GM19239 (cell line): ENCODE measurements at places on chromosomes 12 and 14.

GRCh38 chr12:104292872-104293794 is 10.4 kb upstream of the EID3 start:
- DNase-seq: no peak

DNA sequence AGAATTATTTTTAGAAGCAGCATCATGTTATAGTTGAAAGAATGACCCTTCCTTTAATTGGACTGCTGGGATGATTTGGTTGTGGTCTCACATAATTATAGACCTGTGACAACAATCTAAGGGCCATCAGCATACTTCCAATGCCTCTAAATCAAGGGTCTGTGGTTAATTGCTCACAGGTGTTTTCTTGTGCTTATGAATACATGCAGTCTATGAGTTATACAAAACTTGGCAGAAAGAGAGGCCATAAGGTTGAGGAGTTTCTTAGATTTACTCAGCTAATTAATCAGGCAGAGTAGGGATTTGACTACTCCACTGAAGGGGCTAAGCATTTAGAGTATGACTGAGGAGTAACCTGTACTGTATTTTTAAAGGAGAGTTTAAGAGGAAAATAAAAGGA is 37.0 kb upstream of the FRMD6 start:
- no peak for DNase-seq

GRCh38 chr14:94341656-94342333 is 18.7 kb upstream of the SERPINA6 start:
- no peak for DNase-seq

DNA sequence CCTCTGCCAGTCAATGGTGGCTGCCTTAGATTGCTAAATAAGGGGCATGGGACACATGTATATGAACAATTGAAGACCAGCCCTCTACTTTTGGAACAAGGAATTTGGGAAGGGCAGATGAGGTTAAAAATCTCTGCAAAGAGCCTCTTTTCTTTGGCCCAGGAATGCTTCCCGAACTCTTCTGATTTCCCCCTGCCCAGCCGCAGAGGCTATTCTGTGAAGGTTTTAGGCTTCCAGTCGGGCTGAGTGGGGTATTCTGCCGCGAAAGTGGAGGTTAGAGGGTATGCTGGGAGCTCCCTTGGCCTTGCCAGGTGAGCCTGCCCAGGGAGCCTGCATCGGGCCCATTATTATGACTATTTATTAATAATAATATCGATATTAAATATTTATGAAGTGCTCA is 1.2 kb downstream of the POU6F1 start:
- no peak for DNase-seq

GRCh38 chr14:96811265-96811664 is 14.1 kb downstream of the VRK1 start:
- no peak for DNase-seq

- DNase-seq: no peak
These were observed 12.1 kb upstream of the HMGA2 start for GRCh38 chr12:65811968-65812700.

- no peak for DNase-seq
These were observed 80.7 kb upstream of the METAP2 start for GRCh38 chr12:95393191-95393790.

GRCh38 chr12:52314511-52314910 is 6.7 kb downstream of the KRT83 start:
- DNase-seq: no peak

DNA sequence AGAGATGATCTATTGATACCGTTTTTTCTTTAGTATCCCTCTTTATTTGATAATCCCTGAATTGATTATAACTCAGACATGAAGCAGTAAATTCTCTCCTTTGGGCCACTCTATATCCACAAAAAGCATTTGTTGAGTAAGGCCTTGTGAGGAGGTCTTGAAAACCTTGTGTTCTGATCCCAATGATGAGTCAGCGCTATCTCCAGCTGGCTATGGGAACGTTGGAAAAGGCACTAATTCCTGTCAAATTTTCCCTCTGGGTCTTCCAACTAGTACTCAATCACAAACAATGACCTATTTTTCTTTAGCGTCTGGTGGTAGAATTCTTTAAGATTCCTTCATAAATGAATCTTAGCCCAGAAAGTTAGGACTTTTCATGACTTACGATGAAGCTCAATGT is 168.4 kb upstream of the LRIG3 start:
- DNase-seq: no peak

GRCh38 chr12:13250416-13250815 is 53.9 kb downstream of the EMP1 start:
- no peak for DNase-seq

DNA sequence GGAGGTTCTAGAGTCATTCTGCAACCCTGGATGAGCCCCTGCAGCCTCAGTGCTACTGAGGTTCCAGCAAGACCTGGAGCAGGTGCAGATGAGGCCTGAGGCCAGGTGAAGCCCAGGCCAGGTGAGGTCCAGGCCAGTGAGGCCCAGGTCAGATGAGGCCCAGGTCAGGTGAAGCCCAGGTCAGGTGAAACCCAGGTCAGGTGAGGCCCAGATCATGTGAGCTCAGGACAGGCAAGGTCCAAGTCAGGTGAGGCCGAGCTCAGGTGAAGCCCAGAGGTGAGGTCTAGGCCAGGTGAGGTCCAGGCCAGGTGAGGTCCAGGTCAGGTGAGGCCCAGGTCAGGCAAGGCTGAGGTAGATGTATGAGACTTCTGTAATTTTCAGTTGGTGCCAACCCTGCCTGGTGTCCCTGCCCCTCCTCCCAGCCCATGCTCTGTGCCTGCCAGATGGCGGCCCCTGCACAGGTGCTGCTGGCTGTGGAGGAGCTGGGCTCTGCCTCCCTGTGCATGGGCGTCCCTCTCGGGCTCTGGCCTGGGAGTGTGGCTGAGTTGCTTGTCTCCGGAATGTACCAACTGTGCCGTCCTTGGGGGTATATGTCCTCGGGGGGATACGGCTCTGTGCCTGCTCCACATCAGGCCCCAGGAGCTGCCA is 388.5 kb downstream of the TMEM121 start:
- DNase-seq: no peak

GRCh38 chr14:93732524-93732923 is 55.8 kb downstream of the PRIMA1 start:
- DNase-seq: no peak

DNA sequence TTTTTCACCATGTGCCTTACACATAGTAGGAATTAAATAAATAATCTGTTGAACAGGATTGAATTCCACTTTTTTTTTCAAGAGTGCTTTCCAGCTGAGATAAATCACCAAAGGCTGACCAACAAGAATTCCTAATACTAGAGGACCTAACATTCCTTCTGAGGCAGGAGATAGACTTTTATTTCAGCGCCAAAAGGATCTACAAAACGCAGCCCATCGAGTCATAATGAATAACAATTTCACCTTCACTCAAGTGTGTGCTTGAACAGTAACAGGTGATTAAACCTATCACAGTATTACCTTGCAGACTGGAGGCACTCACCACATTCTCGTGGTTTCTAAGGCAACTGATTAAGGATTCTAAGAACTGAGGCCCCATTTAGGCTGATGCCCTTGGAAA is 224.3 kb upstream of the ATP2B1 start:
- DNase-seq: no peak

GRCh38 chr12:124809878-124810277 is 53.8 kb downstream of the SCARB1 start:
- no peak for DNase-seq

GRCh38 chr14:77177702-77178101 is 3.9 kb upstream of the TMEM63C start:
- DNase-seq: no peak

DNA sequence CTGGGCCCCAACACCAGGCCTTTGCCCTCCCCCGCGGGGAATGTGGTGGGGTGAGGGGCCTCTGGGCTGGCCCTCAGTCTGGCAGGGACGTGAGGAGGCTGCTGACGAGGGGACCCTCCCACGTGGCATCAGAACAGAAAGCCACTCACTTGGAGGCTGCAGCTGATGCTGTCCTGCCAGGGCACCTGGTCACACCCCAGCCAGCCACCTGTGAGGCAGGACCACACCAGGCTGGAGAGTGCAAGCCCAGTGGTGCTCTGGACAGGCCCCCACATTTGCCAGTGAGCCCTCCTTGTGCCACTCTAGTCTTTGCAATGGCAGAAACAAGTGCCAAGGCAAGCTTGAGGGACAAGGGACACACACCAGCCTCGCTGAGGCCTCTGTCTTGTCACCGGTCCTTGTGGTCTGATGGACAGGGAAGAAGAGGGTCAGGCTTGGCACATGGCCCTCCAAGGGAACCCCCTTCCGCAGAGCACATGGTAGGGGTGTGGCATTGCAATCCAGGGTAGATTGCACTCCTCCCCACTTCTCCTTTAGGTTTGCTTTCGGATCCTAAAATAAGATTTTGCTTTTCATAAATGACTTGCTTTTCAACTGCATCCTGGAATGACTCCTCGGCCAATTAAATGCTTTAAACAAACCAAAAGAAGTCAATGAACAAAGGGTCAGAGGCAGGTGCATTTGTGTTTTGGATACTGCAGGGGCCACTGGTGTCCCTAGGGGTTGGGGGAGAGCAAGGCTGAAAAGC is 53.7 kb downstream of the CCDC88C start:
- no peak for DNase-seq

GRCh38 chr14:91351512-91351862 is 66.1 kb downstream of the CCDC88C start:
- no peak for DNase-seq

DNA sequence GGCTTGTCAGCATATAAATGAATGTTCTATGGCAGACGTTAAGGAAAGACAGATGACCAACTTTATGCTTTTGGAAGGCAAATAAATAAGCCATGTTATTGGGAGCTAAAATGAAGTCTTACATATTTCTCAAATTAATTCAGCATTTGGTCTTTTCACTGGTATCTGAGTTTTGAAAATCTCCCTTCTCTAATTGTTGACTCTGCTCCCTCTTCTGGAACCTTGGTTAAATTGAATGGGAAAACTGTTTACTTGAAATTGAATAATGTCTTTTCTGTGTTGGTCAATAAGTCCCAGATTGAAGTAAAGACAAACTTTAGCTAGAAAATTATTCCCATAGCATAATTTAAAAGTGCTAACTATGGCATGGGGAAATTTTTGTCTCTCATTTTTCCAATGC is 38.7 kb downstream of the LGR5 start:
- DNase-seq: no peak

- no peak for DNase-seq
These were observed 147.5 kb downstream of the KCNH5 start for GRCh38 chr14:62897771-62898170.

DNA sequence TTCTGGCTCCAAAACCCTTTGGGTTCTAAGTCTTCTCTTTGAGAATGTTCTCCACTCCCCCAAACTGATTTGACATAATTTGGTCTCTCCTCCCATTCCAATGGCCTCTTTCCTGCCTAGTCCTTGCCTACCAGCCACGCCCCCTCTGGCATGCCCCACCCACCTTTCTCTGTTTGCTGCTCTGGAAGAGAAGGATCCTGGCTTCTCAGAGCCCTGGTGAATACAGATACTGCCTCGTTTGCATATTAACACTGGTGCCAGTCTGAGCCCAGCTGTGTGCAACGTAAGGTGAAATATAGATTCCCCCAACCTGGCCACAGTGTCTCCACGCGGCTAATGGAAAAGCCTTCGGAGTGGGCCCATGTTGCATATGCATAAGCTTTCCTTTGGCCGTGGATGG is 79.7 kb downstream of the PAPOLA start:
- no peak for DNase-seq

- no peak for DNase-seq
These were observed 43.5 kb upstream of the MAP1LC3B2 start for GRCh38 chr12:116515684-116516083.

DNA sequence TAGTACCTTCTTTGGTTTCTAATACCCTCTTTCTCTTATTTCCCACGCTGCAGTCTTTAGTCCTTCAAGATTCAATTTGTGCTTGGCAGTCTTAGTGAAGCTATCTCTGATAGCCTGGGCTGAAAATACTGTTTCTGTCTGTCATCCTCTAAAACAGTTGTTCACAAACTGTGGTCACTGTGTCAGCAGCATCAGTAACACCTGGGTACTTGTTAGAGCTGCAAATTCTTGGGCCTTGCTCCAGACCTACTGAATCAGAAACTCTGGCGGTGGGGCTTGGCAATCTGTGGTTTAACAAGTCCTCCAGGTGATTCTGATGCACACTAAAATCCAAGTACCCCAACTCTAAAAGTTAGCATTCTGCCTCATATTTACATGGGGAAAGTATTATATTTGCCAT is 217.5 kb upstream of the SEL1L start:
- DNase-seq: no peak

DNA sequence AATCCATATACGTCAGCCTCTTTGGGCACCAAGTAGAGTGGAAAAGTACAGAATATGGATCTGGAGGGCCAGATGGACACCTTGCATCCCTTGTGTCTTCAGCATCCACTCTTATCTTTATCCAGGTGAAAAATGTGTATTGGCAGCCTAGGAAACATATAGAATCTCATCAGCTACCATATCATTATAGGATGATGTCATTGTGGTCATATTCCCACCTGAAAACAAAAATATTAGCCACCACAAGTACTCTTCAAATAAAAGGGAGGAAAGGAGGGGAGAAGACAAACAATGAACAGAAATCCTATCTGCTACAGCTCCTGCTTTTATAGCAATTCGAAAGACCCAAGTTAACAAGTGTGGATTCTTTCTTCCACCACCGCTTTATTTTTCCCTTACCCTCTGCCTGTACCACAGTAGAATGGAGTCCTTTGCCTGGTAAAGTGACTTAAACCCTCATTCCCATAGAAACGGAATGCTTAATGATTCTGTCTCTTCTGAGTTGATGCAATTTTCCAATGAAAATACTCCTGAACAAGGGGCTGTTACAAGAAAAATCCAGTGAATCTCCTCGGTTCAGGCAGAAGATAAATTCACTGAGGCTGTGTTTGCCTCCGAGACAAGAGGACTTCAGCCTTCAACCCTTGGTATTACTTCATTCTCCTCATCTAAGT is 13.8 kb upstream of the IL26 start:
- DNase-seq: no peak

GRCh38 chr12:124607681-124608425 is 40.4 kb upstream of the NCOR2 start:
- no peak for DNase-seq

DNA sequence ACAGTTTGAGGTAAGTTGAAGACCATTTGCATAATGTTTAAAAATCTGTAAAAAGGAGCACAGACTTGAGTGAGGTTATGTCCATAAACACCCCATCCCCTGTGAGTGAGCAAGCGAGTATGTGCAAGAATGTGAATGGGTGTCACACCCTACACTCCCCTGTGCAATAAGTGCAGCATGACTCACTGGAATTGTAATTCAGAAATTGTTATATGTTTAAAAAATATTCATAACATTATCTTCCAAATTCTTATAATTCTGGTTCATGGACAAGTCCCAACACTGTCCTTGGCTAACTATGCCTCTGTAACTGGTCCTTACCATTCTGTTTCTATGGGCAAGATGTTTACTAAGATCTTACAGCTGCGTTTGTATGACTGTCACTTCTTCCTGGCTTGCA is 207.8 kb upstream of the FAR2 start:
- no peak for DNase-seq

DNA sequence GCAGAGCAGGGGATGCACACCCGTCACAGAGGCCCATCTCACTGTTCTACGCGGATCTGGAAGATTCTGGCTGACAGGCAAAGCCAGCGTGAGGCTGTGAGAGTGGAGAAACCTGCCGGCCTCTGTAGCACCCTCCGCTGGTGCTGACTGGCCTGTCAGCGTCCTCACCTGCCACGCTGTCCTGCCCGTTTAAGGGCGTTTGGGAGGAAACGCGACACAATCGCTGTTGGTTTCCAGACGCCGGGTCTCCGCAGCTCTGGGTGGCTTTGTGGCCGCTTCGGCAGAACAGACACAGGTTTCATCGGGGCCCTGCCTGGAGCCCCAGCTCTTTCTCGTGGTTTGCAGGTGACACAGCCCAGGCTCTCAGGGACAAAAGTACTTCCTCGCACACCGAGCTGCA is 70.6 kb downstream of the NOC4L start:
- no peak for DNase-seq

GRCh38 chr12:2397356-2398045 is 344.7 kb downstream of the CACNA1C start:
- no peak for DNase-seq
